Astrocyte of the spinal cord (primary cell): ENCODE measurements at places on chromosomes 6 and 20.
A peak's percentile ranks its signal among the peaks of the same experiment; 100 is the strongest.

- no peak for DNase-seq
Measured at GRCh38 chr20:18032977-18033892, 24.5 kb downstream of the OVOL2 start.

DNA sequence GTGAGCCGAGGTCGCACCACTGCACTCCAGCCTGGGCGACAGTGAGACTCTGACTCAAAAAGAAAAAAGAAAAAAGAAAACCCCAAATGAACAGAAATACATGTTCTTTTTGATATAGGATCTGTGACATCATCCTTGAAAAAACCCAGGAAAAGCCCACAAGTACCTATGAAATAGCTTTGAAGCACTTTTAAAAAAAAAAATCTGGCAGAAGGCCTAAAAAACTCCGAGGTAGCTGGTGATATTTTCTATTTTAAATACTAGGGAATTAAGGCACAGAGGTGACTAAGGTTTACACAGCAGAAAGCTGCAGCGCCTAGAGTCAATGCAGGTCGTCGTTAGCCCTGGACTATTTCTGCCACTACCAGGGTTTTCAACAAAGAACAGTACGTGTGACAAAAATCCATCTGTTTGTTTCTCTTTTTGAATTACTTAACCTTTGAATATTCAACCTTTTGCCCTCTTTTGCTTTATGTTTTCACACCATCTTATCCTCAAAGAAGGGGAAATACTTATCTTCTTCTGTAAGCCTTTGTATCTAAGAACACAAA, 39.4 kb upstream of the EEF1A1 start:
- DNase-seq = no peak

DNA sequence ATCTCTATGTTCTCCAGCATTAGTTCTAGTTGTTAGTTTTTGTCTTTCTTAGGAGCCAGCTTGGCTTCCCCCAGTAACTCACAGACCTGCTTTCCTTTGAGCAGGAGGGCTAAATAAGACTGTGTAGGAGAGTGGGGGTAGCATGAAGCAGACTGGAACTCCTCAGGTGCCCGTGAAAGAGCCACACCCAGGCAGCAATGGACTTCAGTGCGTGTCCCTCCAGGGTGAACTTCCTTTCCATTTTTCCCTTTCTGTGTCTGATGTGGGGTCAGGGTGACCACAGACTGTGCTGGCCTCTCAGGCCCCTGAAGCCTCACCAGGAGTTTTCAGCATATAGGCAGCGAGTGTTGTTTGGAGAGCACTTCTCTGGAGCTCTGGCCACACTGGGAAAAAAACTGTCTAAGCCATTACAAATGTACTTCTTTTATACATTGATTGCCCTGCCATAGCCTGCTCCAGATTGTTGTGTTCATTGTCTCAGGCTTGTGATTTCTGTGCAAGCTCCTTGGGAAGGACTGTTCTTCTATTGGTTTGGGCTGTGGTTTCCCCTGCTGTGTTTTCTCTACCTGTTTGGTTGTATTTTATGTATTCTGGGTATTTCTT, 55.7 kb downstream of the SH3BGRL2 start:
- DNase-seq = no peak

DNA sequence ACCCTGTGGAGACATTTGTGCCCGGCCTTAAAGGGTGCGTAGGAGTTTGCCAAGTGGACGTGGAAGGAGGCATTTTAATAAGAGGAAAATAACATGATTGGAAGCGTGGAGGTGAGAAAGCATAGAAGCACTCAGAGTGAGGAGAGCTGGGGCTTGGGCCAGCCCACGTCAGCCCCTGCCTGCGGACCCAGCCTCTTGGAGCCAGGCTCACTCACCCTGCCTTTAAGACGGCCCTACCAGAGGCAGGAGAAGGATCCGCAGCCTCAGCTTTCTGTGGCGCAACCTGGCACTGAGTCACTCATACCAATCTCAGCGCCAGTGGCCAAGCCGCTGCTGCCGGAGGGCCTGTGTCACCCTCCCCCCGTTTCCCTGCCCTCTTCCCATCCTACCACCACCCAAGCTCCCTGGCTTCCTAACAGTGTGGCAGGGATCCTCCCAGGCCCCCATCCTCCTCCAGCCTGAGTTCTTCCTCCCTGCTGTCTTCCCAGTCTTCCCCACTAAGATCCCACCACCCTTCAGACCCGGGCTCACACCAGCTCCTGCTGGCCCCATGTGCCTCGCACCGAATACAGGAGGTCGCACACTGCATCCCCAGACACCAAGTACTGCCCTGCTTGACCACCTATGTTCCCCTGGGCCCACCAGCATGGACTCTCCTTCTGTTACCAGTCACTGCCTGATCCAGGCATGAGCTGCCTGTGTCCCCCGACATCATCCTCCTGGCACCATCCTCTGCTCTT, 285.2 kb downstream of the UST start:
- DNase-seq = peak; percentile 93

DNA sequence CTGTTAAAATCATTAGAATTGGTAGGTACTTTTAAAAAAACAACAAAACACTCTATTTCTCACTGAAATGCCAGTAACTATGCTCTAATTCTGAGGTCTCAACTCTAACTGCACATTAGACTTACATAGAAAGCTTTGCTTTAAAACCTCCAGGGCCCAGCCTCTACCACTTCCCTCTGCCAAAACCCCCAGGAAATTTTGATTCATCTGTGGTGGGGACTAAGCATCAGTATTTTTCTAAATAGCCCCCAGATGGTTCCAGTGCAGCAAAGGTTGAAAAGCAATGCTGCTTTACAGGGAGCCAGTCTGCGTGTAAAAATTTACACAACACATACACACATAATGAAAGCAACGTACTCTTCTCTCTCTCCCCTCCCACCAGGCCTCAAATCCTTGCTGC, 3.8 kb downstream of the TBC1D32 start:
- DNase-seq = no peak

- no peak for DNase-seq
Measured at GRCh38 chr6:144106206-144106605, 10.8 kb upstream of the SF3B5 start.

GRCh38 chr6:63352069-63352543, 32.3 kb upstream of the LGSN start:
- peak; percentile 46 for DNase-seq

DNA sequence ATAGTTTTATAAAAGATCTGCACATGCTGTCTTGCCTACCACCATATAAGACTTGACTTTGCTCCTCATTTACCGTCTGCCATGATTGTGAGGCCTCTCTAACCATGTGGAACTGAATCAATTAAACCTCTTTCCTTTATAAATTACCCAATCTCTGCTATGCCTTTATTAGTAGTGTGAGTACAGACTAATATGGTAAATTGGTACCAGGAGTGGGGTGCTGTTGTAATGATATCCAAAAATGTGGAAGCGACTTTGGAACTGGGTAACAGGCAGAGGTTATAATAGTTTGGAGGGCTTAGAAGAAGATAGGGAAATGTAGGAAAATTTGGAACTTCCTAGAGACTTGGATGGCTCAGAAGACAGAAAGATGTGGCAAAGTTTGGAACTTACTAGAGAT, 64.2 kb upstream of the TFAP2D start:
- DNase-seq = no peak

DNA sequence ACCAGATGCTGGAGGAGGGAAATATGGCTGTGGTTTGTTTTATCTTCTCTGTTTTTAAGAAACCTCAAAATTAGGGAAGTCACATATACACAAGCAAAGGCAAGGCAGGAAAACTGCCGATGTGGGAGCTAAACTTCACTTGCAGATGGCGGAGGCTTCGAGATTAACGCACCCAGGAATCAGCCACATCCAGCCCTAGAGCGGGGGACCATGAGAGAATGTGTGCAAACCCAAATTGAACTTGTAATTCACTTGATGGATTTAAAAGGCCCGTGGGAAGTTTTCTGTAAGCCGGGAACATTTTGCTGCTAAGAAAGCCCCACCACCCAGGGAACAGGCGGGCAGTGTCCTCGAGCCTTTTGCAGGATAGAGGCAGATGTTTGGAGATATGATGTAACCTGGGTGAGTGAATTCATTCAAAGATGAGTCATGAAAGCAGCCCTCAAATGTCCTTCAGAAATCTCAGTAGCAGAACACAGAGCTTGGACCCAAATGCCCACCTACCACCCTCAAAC, 39.9 kb downstream of the PREX1 start:
- peak; percentile 77 for DNase-seq

GRCh38 chr20:34751453-34751852, 47.3 kb downstream of the TP53INP2 start:
- DNase-seq = no peak
